Articular chondrocyte of knee joint (primary cell): ENCODE measurements at places on chromosomes 4 and X. TPM values are rescaled to one million over a fixed set of nuclear protein-coding genes. Genes with fewer than 3 reads are reported as not detected.

Gene RBM47
- total RNA-seq: 0.52 and 1.4 TPM in 2 replicates

Gene FAM53A
- 2.3 and 3.0 TPM in 2 replicates for total RNA-seq

Gene CT47B1
- not detected in 2 replicates for total RNA-seq

Gene EVC2
- 16.2 and 16.7 TPM in 2 replicates for total RNA-seq

Gene PCDH19
- total RNA-seq: under 0.01 TPM in 2 replicates

Gene MID1
- total RNA-seq: 8.5 and 9.4 TPM in 2 replicates

Gene USP51
- total RNA-seq: 3.5 and 3.7 TPM in 2 replicates

Gene CLCN4
- 6.5 and 7.1 TPM in 2 replicates for total RNA-seq

Gene MUC7
- total RNA-seq: not detected in 2 replicates

Gene MAGEB4
- total RNA-seq: not detected in 2 replicates

Gene TAF7L
- 0.22 and 0.26 TPM in 2 replicates for total RNA-seq

Gene NMU
- 0.13 and 0.22 TPM in 2 replicates for total RNA-seq

Gene MAGEB18
- total RNA-seq: not detected in 2 replicates

Gene INPP4B
- total RNA-seq: 5.4 and 6.0 TPM in 2 replicates

Gene RHOXF1
- not detected in 2 replicates for total RNA-seq

Gene TEX13C
- total RNA-seq: not detected in 2 replicates

Gene FUNDC2
- total RNA-seq: 60.0 and 70.6 TPM in 2 replicates

Gene EDA2R
- 5.6 and 14.4 TPM in 2 replicates for total RNA-seq

Gene LPAR4
- 2.6 and 2.8 TPM in 2 replicates for total RNA-seq

Gene CD99L2
- total RNA-seq: 62.0 and 63.2 TPM in 2 replicates

Gene CDKL2
- 0.26 and 2.5 TPM in 2 replicates for total RNA-seq

Gene CTAG1A
- total RNA-seq: not detected in 2 replicates

Gene C4orf51
- total RNA-seq: not detected in 2 replicates

Gene IL15
- total RNA-seq: 1.3 and 1.7 TPM in 2 replicates

Gene STPG2
- 0.13 and 0.65 TPM in 2 replicates for total RNA-seq

Gene IL2RG
- total RNA-seq: 0.13 and 0.32 TPM in 2 replicates

Gene BEND4
- 0.11 TPM in 1 of 2 replicates, not detected in the other for total RNA-seq

Gene ATXN3L
- total RNA-seq: not detected in 2 replicates

Gene PPP1R3F
- 2.6 and 2.7 TPM in 2 replicates for total RNA-seq

Gene IL9R
- not detected in 2 replicates for total RNA-seq

Gene FAAH2
- total RNA-seq: 0.13 and 0.22 TPM in 2 replicates

Gene TRMT10A
- total RNA-seq: 5.0 and 7.9 TPM in 2 replicates

Gene TMSB15B
- 2.4 and 3.4 TPM in 2 replicates for total RNA-seq

Gene SPANXC
- not detected in 2 replicates for total RNA-seq

Gene HCCS
- total RNA-seq: 19.1 and 20.8 TPM in 2 replicates

Gene CUL4B
- 175 and 197 TPM in 2 replicates for total RNA-seq

Gene PLAC8
- total RNA-seq: 0.76 and 1.7 TPM in 2 replicates

Gene DRD5
- not detected in 2 replicates for total RNA-seq

Gene CYSLTR1
- total RNA-seq: 0.39 and 1.6 TPM in 2 replicates

Gene CFAP99
- total RNA-seq: under 0.01 TPM in 1 of 2 replicates, not detected in the other

Gene FGF13
- total RNA-seq: 0.52 and 1.5 TPM in 2 replicates

Gene ARR3
- total RNA-seq: not detected in 2 replicates

Gene PRR32
- total RNA-seq: not detected in 2 replicates

Gene RPS6KA6
- 3.4 and 6.8 TPM in 2 replicates for total RNA-seq

Gene CSAG3
- not detected in 2 replicates for total RNA-seq
